ENCODE measurements at places on chromosomes 11 and 22.

GRCh38 chr11:121109916-121110586, 9.0 kb downstream of the TECTA start:
- no peak for DNase-seq

DNA sequence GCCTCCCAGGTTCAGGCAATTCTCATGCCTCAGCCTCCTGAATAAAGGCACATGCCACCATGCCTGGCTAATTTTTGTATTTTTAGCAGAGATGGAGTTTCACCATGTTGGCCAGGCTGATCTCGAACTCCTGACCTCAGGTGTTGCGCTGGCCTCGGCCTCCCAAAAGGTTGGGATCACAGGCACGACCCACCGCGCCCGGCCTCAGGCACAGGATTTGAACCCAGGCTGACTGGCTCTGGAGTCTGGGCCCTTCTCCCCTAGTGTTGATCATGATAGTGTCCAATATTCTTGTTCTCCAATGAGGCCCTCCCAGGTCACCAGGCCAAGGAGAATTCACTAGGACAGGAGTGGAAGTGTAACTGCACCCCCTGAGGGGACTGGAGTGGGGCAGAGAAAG, 401.9 kb downstream of the LARGE1 start:
- DNase-seq = no peak

DNA sequence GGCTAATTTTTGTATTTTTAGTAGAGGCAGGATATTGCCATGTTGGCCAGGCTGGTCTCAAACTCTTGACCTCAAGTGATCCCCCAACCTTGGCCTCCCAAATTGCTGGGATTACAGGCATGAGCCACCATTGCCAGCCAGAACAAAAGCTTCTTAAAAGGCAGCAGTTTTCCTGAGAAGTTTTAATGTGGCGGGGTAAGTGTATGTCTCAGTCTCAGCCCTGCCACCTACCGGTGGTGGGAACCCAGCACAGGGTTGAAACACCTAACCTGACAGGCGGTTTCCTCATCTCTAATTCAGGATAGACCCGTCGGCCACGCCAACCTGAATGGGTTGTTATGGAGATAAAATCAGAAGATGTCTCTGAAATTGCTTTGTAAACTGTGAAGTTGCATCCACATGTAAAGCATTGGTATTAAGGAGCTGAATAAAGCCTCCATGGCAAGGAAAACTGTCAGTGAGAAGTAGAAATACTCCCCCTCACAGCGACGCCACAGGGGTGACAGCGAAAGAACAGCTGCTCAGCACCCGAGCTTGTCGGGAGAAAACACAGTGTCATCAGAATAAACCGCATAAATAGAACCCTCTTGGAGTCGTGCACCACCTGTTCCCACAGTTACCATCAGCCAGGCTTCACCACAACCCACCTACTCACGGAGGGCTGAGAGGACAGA, 165.9 kb upstream of the NCAM1 start:
- peak; percentile 24 for DNase-seq

GRCh38 chr11:61297746-61298145, 2.6 kb upstream of the VWCE start:
- DNase-seq = no peak

- no peak for DNase-seq
Observed at GRCh38 chr11:96109331-96110030, 185.6 kb upstream of the MTMR2 start.

DNA sequence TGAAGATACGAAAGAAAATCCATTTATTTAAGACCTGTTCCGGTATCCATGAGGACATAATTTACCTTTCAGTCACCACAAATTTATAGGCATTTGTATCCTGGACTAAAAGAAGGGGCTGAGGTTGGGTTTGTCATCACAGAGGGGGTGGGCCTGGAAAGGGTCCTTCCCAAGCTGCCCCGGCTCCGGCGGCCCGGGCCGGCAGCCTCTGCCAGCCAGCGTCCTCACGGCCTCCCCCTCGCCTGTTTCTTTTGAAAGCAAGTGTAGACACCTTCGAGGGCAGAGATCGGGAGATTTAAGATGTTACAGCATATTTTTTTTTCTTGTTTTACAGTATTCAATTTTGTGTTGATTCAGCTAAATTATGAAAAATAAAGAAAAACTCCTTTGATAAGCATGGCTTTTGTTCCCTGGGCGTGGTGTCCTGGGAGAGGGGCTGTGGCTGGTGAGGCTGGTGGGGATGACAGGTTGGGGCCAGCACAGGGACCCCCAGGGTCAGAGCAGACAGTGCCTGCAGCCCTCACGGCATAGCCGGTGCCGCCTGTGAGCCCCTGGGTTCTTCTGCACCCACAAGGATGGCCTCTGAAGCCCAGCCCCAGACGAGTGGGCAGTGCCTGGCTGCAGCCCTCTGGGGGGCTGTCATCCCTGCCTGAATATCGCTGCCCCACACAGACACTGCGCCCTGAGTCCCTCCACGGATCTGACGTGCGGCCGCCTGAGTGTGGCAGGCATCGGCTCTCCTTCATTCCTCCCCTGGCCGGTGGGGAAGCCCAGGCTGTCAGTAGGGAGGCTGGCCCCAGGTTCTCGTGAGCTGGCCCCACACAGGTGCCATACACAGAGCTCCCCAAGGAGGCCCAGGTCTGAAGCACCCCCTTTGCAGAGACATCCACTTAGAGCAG, 1075.9 kb downstream of the BRD1 start:
- DNase-seq = no peak

DNA sequence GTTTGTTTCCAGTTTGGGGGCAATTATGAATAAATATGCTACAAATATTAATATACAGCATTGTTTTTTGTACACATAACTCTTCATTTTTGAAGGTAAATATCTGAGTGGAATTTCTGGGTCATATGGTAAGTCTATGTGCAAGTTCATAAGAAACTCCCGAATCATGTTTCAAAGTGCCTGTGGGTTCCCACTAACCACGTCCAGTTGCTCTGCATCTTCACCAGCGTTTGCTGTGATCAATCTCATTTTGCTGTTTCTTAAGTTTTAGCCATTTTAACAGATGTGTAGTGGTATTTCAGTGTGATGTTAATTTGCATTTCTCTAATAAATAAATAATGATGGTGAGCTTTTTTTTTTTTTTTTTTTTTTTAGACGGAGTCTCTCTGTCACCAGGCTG, 14.2 kb upstream of the CSRP3 start:
- DNase-seq = no peak

DNA sequence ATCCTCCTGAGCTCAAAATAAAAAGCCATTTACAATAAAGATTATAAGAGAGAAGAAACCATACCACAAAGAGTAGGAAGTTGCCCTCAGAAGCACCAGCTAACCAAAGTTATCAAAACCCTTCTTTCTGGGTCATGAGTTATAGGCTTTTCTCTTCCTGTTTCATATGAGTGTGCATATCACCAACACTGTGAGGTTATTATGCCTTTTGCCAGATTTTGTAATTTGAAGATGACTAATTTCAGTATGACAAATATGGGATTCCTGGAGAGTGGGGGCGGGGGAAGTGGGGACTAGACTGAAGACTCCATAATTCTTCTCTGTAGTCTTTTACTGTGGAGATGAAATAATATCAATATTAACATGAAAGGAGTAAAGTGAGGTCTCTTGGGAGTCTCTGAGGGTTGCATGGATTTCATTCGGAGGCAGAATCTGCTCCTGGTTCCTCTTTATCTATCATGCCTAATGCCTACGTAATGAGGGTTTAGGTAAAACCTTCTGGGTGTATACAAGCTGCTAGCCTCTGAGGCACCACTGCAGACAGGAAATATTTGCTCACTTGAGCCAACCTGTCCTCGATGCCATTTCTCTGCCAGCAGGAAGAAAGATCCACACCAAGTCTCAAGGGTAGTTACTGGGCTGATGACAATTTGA, 2.1 kb downstream of the LPXN start:
- DNase-seq = peak; percentile 65

DNA sequence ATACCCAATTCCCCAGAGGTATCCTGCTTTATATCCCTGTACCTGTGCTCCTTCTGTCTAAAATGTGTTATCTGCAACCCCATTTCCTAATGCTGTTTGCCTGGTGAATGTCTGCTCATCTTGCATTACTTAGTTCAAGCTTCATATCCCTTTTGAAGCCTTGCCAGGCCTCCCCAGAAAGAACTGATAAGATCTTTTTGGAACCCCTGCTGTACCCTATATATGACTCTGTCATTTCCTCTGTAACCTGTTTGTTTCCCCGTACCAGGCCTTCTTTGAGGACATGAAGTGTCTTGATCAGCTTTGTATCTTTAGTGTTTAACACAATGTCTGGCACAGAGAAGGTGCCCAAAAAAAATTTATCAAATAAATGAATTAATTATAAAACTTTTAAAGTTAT, 77.6 kb downstream of the LIF start:
- DNase-seq = no peak

GRCh38 chr11:44760477-44760872, 33.7 kb downstream of the TSPAN18 start:
- DNase-seq = no peak

DNA sequence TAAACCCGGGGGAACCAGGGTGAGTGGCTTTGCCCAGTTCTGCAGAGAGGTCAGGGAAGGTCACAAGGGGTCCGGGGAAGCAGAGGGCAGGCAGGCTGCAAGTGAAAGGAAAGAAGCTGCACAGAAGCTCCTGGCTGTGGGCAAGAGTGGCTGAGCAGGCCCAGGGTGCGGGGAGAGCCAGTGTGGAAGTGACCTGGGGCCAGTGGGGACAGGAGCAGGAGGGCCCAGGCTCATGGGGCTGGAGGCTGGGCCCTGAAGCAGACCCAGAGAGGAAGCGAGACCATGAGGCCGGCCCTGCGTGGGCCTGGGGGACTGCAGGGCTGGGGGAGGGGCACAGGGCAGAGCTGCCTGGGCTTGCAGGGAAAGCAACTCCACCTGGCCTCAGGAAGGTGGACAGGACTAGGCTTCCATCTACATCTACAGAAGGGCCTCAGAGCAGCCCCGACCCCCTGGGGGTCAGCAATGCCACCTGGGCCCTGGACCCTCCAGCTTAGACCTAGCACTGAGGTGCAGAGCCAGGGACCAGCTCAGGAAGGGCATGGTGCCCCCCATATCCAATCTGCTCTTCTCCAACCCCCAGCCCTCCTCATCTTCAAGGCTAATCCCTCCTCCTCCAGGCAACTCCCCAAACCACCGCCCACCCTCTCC, 11.6 kb downstream of the IGF2 start:
- no peak for DNase-seq

- no peak for DNase-seq
Observed at GRCh38 chr22:23579870-23580575, at the start of gene IGLL1. IGLL1 (minus strand) TSS chr22:23580290; CDS start chr22:23580190, 100 bp downstream.

DNA sequence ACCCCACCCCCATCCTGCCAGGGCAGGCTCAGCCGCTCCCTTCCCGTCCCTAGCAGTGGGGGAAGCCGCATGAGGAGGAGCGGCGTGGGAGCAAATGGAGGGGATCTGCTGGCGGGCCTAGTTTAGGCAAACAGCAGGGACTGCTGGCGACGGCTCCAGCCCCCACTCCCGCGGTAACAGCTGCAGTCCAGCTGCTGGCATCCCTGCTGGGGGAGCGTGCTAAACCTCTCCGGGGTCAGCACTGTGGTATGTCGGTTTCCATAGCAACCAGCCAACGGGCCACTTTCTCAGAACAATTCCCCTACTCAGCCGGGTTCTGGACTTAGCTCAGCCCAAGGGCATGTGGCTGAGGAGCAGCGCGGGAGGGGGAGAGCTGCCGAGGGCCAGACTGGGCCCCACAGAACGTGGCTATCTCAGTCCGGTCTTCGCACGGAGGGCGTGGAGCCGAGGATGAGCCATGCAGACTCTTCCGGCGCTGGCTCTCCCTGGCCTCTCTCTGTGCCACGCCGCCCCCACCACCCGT, 98.8 kb downstream of the PKNOX2 start:
- no peak for DNase-seq

GRCh38 chr22:37545703-37546436, 14.4 kb upstream of the CDC42EP1 start:
- DNase-seq = no peak

DNA sequence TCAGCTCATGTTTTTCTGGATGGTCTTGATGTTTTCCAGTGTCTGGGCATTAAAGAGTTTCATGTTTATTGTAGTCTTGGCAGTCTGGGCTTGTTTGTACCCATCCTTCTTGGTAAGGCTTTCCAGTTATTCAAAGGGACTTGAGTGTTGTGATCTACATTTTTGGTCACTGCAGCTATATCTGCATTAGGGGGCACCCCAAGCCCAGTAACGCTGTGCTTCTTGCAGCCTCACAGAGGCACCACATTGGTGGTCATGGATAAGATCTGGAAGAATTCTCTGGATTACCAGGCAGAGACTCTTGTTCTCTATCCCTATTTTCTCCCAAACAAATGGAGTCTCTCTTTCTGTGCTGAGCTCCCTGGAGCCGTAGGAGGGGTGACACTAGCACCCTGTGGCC, 451.5 kb upstream of the FAT3 start:
- no peak for DNase-seq

GRCh38 chr11:63672936-63673539, 1.9 kb upstream of the ATL3 start:
- DNase-seq = no peak

- no peak for DNase-seq
Observed at GRCh38 chr11:12979928-12980689, 29.0 kb upstream of the RASSF10 start.

DNA sequence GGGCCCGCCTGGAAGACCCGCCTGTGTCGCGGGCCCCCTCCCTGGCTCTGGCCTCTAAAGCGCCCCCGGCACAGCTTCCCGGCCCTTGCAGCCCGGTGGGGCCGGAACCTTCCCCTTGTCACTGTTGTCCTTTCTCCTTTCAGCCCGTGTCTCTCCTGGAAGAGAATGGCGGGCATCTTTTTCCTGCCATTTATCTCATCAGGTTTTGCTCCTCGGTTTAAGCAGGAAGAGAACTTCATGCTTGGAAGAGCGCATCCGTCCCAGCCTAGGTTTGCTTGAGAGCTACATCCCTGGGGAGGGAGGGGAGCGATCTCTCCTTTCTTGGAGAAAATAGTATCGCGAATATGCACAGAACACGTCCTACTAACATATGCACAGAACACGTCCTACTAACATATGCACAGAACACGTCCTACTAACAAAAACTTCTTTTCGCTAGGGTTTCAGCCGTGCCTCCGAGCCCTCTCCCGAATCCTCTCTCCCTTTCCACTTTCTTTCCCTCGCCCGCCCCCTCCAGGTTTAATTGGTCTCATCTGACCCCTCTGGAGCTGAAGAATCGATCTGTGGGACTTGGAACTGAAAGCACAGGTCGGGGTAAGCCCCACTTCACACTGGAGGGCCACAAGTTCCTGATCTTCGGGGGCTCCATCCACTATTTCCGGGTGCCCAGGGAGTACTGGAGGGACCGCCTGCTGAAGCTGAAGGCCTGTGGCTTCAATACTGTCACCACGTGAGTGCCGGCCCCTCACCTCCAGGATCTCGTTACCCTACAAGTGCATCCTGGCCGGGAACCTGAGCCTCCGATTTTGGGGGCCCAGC, 1.2 kb downstream of the GLB1L3 start:
- DNase-seq = no peak

Data from GM12864 (cell line).